Thoracic aorta (tissue), 2 donors: ENCODE measurements at places on chromosomes 2 and 18.

- no peak overlapping the region for H3K4me3 ChIP-seq
- H3K4me1 ChIP-seq = no peaks in the 10 kb centered on the region
- DNase-seq = no peak
- H3K36me3 ChIP-seq = no peaks in the 10 kb centered on the region
- no peak overlapping the region for H3K27ac ChIP-seq
Measured at GRCh38 chr2:177573120-177573519, 180.5 kb downstream of the AGPS start.

- H3K4me1 ChIP-seq = peaks cover 23% of the 10 kb centered on the region
- peak overlapping the region; percentile 98 for H3K27ac ChIP-seq
- peaks cover 2% of the 10 kb centered on the region for H3K36me3 ChIP-seq
Measured at GRCh38 chr2:3535794-3536681, 16.7 kb upstream of the ADI1 start.

DNA sequence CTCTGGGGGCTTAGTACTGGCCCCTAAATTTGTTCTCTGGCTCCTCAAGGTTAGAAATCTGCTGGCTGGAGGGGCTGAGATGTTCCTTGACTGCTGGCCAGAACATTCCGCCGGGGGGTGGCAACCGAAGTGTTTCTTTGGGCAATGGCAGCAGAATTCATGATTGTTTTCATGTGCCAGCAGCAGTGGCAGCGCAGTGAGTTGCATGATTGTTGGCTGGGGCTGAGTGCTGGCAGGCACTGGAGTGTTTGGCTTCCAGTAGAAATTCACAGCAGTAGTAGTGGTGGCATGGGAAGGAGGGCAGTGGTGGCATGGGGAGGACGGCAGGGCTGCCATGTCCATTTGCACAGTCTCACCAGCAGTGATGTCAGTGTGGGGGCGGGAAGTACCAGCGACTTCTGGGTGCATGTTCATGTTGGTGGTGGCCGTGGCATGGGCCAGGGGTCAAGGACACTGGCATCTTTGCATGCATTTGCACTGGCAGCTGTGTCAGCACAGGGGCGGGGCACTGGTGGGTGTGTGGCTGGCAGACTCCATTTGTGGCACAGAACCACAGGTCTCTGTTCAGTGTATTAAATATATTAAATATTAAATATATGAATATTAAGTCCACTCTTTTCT lies 130.6 kb upstream of the CDH7 start:
- no peaks in the 10 kb centered on the region for H3K36me3 ChIP-seq
- DNase-seq = no peak
- H3K4me3 ChIP-seq = no peak overlapping the region
- no peaks in the 10 kb centered on the region for H3K27me3 ChIP-seq
- no peak overlapping the region for H3K27ac ChIP-seq

DNA sequence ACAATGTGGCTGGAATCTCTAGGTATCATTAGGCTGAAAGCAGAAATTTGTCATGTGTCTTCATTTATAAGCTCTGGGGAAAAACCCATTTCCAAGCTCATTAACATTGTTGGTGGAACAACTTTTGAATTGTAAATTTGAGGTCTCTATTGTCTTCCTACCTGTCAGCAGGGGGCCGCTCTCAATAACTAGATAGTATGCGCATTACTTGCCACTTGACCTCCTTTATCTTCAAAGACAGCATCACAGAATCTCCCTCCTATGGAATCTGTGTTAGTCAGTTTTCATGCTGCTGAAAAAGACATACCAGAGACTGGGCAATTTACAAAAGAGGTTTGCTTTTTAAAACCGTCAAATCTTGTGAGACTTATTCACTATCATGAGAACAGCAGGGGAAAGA lies 223.1 kb downstream of the CALCRL start:
- H3K27me3 ChIP-seq = no peaks in the 10 kb centered on the region
- no peak overlapping the region for H3K27ac ChIP-seq
- H3K4me1 ChIP-seq = no peaks in the 10 kb centered on the region
- no peaks in the 10 kb centered on the region for H3K36me3 ChIP-seq
- no peak for DNase-seq

DNA sequence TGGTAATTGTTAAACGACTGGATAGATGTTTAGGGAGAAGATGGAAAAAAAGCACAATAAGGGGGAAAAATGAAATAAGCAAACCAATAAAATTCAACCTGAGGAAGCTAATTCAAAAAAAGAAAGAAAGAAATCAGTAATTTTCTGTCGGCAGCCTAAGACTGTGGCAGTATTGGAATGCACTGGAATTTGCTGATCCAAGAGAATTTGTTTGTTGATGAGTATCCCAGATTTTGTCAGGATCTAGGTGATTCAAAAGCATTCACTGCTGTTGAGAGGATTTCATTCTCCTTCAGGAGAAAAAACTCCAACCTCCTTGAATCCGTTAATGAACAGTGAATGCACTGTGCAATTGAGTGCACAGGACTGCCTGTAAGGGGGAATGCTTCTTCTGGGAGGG lies 546.7 kb downstream of the CNTNAP5 start:
- H3K4me1 ChIP-seq = no peaks in the 10 kb centered on the region
- no peaks in the 10 kb centered on the region for H3K27me3 ChIP-seq
- no peak overlapping the region for H3K4me3 ChIP-seq

DNA sequence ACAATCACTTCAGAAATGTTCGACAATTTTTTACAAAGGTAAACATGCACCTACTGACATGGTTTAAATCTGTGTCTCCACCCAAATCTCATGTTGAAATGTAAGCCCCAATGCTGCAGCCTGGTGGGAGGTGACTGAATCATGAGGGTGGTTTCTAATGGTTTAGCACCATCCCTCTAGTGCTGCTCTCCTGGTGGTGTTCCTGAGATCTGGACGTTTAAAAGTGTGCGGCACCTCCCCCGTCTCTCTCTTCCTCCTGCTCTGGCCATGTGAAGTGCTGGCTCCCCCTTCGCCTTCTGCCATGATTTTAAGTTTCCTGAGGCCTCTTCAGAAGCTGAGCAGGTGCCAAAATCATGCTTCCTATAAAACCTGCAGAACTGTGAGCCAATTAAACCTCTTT lies 28.3 kb downstream of the MAP3K2 start:
- H3K4me1 ChIP-seq = peaks cover 28% of the 10 kb centered on the region
- H3K27me3 ChIP-seq = no peaks in the 10 kb centered on the region
- H3K27ac ChIP-seq = no peak overlapping the region
- no peaks in the 10 kb centered on the region for H3K36me3 ChIP-seq
- DNase-seq = no peak

GRCh38 chr2:113175736-113176695 lies 2.2 kb downstream of the PSD4 start:
- no peaks in the 10 kb centered on the region for H3K36me3 ChIP-seq
- H3K4me3 ChIP-seq = peak overlapping the region; percentile 63
- no peak overlapping the region for H3K27ac ChIP-seq
- no peaks in the 10 kb centered on the region for H3K4me1 ChIP-seq

GRCh38 chr2:60888853-60889252 lies 7.5 kb downstream of the REL start:
- H3K36me3 ChIP-seq = no peaks in the 10 kb centered on the region
- no peak for DNase-seq
- no peak overlapping the region for H3K27ac ChIP-seq
- H3K4me1 ChIP-seq = peaks cover 17% of the 10 kb centered on the region
- H3K27me3 ChIP-seq = no peaks in the 10 kb centered on the region

GRCh38 chr2:154375579-154375931 lies 322.9 kb upstream of the KCNJ3 start:
- no peaks in the 10 kb centered on the region for H3K4me1 ChIP-seq
- no peak for DNase-seq
- no peaks in the 10 kb centered on the region for H3K36me3 ChIP-seq
- H3K4me3 ChIP-seq = peak overlapping the region; percentile 5
- no peaks in the 10 kb centered on the region for H3K27me3 ChIP-seq

DNA sequence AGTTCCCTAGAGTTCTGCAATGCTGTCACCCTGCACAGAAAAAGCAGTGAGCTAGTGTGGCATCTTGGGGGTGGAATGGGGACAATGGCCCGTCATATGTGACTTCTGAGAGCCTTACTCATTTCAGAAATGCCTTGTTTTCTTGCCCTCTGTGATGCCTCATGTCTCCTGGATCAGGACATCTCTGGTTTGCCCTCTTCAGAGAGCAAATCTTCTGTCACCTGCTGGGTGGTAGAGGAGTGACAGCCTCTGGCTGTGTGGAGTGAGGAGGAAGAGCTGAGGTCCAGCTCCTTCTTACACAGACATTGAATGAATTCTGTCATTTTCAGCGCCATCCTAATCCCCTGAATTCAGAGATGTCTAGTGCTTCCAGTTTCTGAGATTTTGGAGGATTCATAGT lies 55.6 kb upstream of the PHLPP1 start:
- no peak for DNase-seq
- H3K27ac ChIP-seq = no peak overlapping the region
- no peaks in the 10 kb centered on the region for H3K36me3 ChIP-seq
- H3K27me3 ChIP-seq = no peaks in the 10 kb centered on the region
- H3K4me3 ChIP-seq = no peak overlapping the region

GRCh38 chr2:45834372-45834771 lies 182.9 kb downstream of the PRKCE start:
- no peak overlapping the region for H3K27ac ChIP-seq
- DNase-seq = no peak
- peaks cover 6% of the 10 kb centered on the region for H3K4me1 ChIP-seq
- H3K4me3 ChIP-seq = no peak overlapping the region
- no peaks in the 10 kb centered on the region for H3K27me3 ChIP-seq

- peak overlapping the region; percentile 91 for H3K27ac ChIP-seq
- no peaks in the 10 kb centered on the region for H3K36me3 ChIP-seq
- H3K4me3 ChIP-seq = peak overlapping the region; percentile 77
- peaks cover 36% of the 10 kb centered on the region for H3K4me1 ChIP-seq
Measured at GRCh38 chr2:84972207-84972783, 1.3 kb downstream of the KCMF1 start.

DNA sequence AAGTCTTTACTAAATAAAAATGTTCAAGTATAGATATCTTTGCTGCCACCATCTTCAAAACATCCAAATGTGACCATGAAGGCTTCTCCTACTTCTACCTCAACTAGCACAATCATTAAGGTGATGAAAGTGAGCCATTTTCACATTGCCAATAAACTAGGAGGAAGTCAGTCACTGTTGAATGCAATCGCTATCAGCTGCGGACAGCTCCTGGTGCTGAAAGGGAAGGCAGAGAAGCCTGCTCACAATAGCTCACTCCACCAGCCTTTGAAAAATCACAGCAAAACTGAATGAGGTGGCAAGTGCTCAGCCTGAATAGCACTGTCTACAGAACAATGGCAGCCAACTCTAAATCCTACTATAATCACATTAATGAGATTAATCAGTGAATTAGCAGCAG lies 2.2 kb downstream of the MYT1L start:
- H3K4me3 ChIP-seq = no peak overlapping the region
- H3K27ac ChIP-seq = no peak overlapping the region
- no peak for DNase-seq
- no peaks in the 10 kb centered on the region for H3K4me1 ChIP-seq
- H3K27me3 ChIP-seq = no peaks in the 10 kb centered on the region
- H3K36me3 ChIP-seq = no peaks in the 10 kb centered on the region
